ENCODE measurements at places on chromosomes 13 and 19. TPM values are rescaled to one million over a fixed set of nuclear protein-coding genes. Genes with fewer than 3 reads are reported as not detected.

DNA sequence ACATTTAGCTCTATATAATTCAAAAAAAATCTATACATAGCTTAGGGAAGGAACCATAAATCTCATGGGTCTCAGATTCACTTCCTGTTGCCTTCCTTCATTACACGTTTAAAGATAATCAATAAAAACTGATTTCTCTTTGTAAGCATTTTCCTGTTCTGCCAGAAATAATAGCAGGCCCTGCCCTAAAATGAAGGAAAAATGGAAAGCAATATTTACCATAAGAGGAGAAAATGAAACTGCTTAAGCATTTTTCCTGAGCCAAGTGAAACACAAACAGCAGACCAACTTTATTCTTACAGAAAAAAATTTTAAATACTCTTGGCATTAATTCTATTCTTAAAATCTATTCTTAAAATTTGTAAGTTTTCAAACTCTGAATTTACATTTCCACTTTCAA lies 4.0 kb downstream of the LHFPL6 start:
- no peak for DNase-seq

GRCh38 chr13:98398581-98398980 lies 178.3 kb downstream of the STK24 start:
- no peak for DNase-seq

DNA sequence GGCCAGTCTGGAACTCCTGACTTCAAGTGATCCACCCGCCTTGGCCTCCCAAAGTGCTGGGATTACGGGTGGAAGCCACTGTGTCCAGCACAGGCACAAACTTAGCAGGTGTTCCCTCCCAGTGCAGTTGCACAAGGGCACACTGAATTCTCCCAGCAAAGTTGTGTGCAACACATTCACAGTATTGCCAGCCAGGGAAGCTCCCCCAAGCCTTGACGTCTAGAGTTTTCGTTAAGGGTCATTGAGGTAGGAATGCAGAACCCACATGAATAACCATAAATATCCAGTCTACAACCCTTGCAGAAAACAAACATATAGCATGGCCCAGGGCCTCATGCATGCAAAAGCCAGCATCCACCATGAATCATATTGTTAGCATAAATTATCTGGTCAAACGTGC lies 3.3 kb upstream of the AURKC start:
- no peak for DNase-seq

GRCh38 chr13:73781384-73781783 lies 352.8 kb downstream of the KLF12 start:
- DNase-seq: no peak

DNA sequence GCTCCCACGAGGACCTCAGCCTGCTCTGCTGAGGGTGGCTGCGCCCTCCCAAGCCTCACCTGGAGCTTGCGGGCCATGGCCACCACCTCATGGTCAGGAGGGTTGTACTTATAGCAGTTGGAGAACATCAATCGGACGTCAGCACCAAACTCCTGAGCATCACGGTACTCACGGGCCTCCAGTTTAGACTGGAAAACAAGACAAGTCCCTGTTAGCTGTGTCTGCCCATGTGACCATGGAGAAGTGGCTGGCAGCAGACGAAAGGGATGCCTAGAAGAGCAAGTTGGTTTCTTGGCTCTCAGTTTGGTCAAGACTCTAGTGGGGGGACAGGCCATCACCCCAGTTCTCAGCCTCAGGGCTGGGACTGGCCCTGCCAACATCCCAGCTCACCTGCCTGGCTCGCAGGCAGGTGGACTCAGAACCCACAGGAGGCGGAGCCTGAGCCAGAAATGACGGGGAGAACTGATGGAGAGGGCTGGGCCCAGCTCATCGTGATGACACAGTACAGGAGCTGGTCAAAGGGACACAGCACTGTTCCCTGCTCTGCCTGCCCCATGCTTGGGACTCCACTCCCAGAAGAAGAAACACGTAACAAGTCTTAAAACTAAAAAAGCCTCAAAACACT lies 31.2 kb upstream of the EPHX3 start:
- no peak for DNase-seq

DNA sequence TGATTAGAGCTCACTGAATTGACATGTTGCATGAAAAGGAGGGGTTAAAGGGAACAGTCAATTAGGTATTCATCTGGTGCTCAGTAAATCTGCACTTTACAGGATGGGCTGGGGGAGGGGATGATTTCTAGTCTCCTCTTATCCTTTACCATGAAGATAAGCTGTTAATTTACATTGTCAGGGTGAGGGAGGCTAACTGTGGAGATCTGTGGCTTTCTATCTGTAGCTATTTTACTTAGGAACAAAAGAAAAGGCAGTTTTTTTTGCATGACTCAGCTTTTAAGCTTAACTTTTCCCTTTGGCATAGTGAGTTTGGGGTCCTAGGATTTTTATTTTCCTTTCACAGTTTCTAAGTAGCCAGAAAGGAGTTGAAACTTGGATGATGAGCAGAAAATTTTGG lies 253.3 kb downstream of the LMO7 start:
- no peak for DNase-seq

DNA sequence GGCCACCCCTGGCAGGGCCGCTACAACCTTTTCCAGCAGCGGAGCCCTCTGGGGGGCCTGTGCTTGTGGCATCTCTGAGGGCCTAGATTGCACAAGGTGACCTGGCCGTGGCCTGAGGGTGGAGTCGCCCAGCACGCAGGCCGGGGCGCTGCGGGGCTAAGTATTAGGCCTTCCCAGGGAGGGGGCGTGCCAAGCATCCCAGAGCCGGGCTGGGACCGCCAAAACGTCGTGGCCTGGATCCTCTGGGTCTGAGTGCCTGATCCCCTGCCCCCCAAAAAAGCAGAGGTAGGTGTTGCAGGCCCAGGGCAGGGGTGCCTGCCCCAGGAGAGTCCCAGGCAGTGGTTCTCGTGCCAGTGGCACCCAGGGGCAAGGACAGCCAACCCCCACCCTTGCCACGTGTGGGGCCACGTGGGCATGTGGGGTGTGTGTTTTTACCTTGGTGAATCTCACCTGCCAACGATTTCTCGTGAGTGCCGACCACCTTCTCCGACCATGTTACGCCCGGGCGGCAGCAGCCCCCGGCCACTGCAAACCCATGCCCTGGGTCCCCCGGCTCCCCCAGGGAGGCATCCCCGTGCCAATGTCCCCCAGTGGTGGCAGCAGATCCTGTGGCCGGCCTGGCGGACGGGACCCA lies 12.6 kb upstream of the GNA15 start:
- no peak for DNase-seq

- no peak for DNase-seq
Measured at GRCh38 chr13:33629605-33630360, 188.2 kb upstream of the RFC3 start.

DNA sequence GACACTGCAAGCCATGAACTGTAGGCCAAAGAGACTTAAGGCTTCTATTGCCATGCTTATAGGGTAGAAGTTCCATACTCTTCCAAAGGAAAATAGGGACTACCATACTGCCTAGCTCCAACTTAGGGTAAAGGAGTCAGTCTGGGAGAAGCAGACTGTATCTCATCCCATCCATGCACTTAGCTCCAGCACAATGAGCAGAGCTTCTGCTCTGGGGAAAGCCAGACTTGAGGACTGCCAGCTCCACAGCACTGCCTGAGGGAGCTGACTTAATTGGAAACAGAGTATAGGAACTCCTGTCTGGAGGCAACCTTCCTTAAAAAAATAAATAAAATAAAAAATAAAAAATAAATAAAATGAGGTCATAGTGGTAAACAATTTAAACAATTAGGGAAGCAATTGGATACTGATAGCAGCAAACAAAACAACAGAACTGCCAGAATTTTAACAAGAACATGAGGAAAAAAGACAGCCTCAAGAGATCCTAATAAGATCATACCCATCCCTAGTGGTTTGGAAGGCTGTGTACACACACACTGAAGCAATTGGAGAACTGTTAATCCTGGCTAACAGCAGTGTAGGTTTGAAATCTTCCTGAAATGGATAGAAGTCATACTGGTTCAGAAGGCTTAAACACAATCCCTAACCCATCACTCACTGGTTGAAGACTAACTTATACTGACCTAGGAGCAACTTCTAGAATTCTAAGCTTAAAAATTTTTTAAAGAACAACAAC lies 550.1 kb downstream of the TBC1D4 start:
- no peak for DNase-seq

DNA sequence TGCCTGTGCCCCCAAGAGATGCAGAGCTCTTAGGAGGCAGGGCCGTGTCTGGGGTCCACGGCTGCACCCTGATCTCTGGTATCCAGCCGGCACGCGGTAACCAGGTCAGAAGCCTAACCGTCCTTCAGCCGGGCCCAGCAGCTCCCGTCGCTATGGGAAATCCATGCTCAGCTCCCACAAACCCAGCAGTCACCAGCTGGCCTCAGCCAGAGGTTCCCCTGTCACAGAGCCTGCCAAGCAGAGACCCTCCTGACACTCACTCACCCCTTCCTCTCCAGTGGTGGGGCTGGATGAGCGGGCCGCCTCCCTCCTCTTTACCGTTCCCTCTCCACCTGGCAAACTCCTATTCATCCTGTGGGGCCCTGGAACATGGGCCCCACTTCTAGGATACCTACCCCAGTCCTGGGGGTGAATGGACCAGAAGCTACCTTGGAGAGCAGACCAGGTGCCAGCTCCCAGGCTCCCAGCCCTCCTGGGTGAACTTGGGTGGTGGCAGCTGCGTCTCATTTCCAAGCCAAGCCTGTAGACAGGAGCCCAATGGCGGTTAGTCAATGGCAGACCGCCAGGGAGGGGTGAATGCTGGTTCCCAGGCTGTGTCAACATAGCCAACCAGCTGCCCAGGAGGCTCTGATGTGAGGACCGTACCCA lies 21.4 kb upstream of the TCF3 start:
- no peak for DNase-seq

- no peak for DNase-seq
Measured at GRCh38 chr13:106887686-106888085, 319.7 kb upstream of the ARGLU1 start.

DNA sequence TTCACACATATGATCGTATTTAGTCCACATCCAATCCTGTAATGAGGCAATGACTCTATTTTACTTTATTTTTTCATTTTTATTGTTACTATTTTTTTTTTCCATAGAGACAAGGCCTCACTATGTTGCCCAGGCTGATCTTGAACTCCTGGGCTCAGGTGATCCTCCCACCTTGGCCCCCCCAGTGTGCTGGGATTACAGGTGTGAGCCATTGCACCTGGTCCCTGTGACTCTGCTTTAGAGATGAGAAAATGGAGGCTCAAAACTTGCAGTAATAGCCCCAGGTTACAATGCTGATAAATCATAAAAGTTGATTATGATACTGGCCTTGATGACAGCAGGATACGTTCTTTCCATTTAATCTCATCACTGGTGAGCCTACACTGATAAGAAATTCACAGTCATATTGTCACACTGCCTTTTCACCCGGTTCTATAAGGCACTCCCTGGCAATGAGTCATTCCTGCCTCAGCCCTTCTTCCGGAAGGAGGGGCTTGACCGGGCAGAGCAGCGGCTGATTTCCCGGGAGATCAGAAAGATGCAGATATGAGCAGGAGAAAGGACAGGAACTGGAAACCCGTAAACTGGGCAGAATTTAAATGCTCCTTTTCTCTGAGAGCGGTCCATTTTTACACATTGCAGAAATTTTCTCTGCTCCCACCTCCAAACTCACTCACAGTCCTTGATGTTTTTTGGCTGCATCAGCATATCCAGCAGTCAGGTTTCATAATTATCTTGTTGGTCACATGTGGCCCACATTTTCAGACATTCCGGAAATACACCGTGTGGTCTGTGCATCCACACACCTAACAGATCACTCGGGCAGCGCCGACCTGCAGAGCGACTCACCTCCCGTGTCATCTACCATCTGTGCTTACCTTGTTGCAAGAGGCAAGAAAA lies 616.4 kb downstream of the EFNB2 start:
- no peak for DNase-seq

GRCh38 chr19:11611730-11612129 lies 14.4 kb downstream of the ZNF627 start:
- DNase-seq: no peak

- DNase-seq: no peak
Measured at GRCh38 chr13:83546476-83546875, 335.8 kb downstream of the SLITRK1 start.

A1BG gene
- 8.7 TPM for total RNA-seq

PTPRS gene
- total RNA-seq: 391 TPM

ETV2 gene
- not detected for total RNA-seq

PRR22 gene
- 0.84 TPM for total RNA-seq

Data from omental fat pad (tissue), 4 donors.